ENCODE measurements at places on chromosomes 1 and 21.

DNA sequence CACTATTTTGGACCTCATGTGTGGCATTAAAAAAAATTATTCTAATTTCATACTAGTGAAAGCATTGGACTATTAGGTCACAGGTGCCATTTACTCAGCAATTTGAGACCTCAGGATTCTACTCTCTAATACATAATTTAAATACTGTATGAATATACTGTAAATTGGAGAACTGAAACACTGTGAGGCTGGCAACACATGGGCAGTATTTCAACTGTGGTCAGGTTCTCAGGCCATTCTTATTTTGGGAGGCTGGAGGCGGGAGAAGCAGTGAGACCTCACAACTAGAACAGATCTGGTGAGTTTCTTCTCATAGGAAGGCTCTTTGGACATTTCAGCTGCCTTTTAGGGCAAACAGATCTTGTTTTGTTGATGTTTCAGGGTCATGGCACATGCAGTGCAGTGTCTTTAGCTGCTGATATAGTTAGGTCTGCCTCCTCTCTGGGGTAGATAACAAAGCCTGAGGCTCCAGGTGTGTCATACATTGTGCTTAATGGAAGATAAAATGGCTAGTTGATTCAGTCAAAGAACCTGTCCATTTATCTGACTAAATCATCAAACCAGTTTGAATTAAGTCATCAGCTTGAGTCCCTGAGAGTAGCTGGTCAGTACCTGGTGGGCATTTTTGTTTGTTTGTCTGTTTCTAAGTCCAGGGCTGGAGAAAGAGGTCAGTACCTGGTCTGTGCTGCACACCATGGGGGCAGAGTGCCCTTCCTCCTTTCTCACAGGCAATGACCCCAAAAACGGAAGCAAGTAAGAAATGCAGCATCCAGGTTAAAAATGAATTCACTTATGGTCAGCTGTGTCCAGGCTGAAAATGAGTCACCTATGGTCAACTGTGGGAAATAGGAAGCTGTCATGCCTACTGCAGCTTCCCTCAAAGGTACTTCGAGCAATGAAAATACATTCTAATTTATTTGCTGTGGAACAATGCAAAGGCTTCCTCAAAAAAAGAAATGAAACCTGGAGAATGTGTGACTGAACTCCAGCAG, 216.2 kb downstream of the SDCCAG8 start:
- DNase-seq: no peak

- no peak for DNase-seq
Observed at GRCh38 chr21:35737449-35737848, 322.9 kb downstream of the SETD4 start.

- no peak for DNase-seq
Observed at GRCh38 chr1:201471772-201472171, 2.8 kb upstream of the PHLDA3 start.

DNA sequence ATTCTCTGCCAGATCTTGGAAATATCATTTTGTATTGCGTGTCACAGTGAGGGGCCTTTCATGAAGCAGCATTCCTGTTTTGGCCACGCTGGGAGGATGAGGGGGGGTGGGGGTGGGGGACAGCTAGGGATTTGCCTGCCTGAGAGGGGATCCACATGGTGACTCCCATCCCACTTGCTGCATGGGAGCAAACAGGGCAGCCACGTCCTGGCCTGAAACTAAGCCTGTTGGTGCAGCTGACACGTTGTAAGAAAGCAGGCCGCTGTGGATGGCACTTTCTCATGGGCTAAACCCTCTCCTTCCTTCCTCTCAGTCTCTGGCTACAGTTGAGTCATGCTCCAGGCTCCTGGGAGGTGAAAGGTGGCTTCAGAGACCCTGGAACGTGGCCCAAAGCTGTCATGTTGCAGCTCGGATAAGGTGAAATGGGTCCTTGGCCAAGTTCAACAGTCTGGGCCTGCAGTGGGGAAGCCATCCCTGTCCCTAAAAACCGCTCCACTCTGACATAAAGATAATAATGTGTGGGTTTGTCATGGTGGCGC, 346.7 kb upstream of the VAMP3 start:
- DNase-seq: no peak

- DNase-seq: no peak
Observed at GRCh38 chr21:45318146-45318555, 30.5 kb upstream of the POFUT2 start.

- no peak for DNase-seq
Observed at GRCh38 chr21:40615505-40616376, 231.2 kb downstream of the DSCAM start.

- no peak for DNase-seq
Observed at GRCh38 chr1:25003457-25004190, 73.5 kb upstream of the RUNX3 start.

DNA sequence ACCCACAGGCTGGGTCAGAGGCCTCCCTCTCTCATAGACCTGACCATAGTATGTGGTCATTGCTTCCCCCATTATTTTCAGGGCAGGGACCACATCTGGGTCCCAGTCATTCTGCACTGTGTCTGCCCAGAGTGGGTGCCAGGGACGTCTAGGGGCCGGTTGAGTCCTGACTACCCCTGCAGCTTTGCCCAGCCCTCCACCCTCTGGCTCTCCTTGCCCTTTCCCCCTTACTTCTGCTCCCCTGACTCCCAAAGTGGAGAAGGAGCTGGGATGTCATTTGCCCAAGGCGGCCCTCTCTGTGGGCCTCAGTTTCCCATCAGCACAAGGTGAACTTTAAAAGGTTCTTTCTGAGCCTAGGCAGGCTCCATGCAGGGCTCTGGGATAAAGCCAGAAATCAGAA, 4.3 kb upstream of the TTC22 start:
- DNase-seq: no peak

- no peak for DNase-seq
Observed at GRCh38 chr1:12629511-12629956, 11.5 kb upstream of the DHRS3 start.

GRCh38 chr1:246157516-246157915, 349.6 kb downstream of the SMYD3 start:
- no peak for DNase-seq

GRCh38 chr1:153745417-153745816, 17.6 kb downstream of the INTS3 start:
- no peak for DNase-seq

DNA sequence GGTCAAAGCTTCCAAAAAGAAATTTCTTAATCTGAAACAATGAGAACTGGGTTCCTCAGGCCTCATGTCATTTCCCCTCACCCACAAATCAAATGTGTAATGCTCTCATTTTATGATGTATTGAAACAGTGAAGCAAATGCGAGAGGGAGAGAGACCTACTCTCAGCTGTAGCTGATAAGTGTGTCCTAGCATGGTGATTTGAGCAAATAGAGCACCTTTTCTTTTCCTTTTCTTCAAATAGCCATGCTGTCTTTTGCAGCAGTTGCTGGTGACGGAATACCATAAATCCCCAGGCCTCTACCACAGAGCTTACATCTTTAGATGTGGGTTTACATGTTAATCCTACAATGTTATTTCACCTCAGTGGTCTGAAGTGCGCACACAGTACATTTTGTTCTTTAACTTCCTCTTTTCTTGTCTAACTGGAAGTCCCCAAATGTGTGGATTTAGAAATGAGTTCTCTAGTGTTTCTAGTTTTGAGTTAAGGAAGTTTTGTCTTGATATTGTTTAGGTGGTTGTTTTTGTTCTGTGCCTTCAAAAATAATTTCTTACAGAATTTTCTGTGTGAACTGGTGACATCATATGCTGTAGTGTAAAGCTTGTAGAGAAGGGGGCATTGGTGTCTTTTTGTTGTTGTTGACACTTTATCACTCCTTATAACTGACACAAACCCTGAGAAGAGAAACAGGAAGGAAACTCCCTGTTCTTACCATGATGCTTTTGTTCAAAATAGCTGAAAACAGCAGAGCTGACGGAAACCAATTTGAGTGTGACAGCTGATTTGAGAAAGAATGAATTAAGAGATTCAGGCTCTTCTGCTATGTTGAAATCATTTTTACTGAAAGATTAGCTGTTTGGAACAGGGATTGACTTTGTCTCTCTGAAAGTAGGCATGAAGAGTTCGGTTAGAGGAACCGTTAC, 12.2 kb downstream of the SMAP2 start:
- DNase-seq: no peak

DNA sequence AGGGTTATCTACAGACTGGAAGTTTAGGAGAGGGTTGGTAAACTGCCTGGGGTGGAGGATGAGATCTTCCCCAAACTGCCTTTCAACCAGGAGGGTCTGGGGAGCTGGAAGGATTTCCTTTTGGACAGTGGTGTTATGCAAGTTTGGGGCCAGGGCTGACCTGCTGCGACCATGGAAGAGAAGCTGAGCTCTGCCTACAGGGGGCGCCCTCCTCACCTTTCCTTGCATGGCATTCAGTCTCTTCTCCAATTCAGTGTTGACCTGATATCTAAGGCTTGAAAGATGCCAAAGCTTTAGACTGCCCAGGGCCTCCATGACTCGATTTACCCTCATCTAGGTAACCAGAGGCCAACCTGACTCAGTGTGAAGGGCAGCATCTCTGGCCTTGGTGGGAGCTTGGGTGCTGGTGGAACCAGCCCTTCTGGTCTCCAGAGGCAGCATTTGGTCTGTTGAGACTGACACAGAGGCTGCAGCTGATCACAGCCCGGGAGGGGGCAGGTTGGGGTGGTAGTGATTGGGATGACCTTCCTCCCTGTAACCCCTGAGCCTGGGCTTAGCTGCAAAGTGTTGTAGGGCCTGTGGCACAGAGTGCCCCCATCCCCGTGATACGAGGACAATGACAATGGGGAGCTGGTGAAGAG, 170.0 kb downstream of the GRIK3 start:
- no peak for DNase-seq

GRCh38 chr1:207811920-207812720, 60.3 kb downstream of the CD46 start:
- peak; percentile 84 for DNase-seq

GRCh38 chr1:151159373-151159772, 2.9 kb downstream of the TNFAIP8L2 start:
- no peak for DNase-seq

- no peak for DNase-seq
Observed at GRCh38 chr1:178500091-178500770, 3.5 kb upstream of the CLEC20A start.

DNA sequence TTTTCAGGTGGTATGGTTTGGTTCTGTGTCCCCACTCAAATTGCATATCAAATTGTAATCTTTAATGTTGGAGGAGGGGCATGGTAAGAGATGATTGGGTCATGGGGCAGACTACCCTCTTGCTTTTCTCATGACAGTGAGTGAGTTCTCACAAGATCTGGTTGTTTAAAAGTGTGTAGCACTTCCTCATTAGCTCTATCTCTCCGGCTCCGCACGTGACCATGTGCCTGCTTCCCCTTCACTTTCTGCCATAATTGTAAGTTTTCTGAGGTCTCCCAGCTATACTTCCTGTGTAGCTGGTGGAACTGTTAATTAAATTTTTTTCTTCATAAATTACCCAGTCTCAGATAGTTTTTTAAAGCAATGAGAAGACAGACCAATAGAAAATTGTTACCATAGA, 843.2 kb downstream of the AMY1C start:
- DNase-seq: no peak

GRCh38 chr1:243580072-243580471, 270.0 kb downstream of the AKT3 start:
- DNase-seq: no peak

- no peak for DNase-seq
Observed at GRCh38 chr1:204733289-204733688, 47.8 kb upstream of the LRRN2 start.

DNA sequence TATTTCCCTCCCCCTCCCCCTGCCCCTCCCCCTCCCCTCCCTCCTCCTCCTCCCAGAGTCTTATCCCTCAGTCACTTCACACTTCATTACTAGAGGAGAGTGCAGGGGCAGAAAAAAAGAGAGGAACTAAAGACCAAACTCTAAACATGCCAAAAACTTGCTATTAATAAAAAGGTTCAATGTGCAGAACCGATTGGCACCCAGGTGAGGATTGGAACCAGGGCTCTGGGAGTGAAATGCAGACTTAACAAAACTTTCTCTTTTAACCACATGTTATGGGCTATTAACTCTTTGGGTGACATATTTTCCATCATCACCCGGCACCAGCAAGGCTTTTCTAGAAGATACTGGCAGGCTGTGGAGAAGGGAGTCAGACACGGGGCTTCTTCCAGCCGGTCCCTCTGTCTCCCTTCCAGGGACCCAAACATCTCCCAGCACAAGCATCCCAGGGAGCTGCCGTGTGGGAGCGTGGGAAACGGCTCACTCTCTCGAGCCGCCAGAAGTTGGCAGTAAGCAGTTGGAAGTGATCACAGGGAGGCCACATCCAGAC, 13.6 kb downstream of the NID1 start:
- no peak for DNase-seq

DNA sequence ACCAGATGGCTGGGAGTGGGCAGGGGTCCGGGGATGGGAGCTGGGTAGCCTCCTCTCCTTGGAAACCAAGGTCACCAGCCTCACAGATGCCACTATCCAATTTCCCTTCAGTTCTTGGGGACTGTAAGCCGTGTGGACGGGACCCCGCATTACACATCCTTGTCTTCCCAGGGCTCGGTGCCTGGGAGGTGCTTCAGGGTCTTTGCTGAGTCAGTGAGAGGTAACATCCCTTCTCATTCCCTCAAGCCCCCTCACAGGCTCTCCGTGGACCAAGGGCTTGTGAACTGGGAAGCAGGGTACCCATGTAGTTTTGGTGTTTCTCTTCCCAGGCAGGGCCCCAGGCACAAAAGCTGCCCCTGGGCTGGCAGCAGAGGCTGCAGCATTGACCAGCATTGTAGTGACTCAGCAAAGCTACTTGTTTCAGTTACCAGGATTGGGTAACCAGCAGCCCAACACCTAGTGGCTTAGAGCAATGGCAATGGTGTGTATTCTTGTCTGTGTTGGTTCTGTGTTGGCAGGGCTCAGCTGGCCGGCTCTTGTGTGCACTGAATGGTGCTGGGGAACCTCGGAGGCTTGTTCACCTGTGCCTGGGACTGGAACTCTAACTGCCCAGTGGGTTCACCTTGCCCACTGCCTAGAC, 24.6 kb upstream of the PCBP3 start:
- no peak for DNase-seq

DNA sequence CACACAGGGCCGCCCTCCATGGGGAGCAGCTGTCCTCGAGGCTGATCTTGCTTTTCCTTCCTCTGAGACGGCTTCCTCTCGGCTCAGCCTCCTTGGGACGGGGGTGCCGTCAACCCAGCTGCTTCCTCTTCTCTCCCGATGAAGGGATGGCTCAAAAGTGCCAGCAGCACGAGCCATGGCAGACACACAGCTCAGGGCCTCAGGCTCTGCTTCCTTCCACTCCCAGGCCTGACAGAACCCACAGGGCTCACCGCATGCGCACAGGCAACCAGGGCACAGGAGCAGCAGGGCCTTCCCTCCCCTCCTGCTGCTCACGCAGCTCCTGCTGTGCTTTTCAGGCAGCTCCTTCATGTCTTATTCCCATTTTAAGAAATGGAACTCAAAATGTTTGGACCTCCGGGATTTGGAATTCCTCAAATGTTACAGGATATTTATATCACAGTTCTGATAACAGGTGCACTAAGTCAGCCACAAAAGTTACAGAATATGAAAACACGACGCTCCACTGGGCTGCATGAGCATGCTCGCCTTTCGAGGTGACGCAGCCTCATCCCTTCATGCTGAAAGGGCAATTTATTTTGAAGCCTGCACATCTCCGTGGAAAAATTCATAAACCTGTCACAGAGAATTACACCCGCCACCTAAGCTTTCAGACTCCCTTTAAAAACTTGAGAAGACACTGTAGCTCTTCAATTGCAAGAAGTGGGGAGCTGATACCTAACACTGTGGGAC, 84.4 kb downstream of the HSF2BP start:
- peak; percentile 40 for DNase-seq
